CD8-positive, alpha-beta T cell (primary cell): ENCODE measurements at places on chromosomes 6 and 20. TPM values are rescaled to one million over a fixed set of nuclear protein-coding genes. Genes with fewer than 3 reads are reported as not detected.

Gene CST2
- not detected for total RNA-seq

DNA sequence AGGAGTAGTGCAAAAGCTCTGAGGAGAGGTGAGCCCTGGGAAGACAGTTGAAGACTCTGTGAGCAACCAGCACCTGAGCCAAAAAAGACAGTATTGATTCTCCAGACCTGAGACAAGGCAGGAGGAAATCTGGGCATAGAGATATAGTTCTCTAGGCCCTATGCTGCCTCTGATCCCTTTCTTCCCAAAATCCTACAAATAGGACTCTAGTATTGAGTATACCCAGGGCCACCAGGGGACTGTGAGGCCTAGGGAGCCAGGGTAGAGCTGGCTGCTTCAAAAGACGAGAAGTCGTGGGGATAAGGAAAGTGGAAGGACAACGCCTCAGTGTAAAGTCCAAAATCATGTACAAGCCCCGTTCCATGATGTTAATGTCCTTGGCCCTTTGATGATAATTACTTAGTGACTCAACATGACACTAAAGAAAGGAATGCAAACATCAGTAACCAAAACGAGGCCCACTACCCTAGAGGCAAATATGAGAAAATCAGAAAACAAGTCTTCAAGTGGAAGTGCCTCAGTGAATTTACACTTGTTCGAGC is 197.3 kb upstream of the PROKR2 start:
- DNase-seq = no peak

DNA sequence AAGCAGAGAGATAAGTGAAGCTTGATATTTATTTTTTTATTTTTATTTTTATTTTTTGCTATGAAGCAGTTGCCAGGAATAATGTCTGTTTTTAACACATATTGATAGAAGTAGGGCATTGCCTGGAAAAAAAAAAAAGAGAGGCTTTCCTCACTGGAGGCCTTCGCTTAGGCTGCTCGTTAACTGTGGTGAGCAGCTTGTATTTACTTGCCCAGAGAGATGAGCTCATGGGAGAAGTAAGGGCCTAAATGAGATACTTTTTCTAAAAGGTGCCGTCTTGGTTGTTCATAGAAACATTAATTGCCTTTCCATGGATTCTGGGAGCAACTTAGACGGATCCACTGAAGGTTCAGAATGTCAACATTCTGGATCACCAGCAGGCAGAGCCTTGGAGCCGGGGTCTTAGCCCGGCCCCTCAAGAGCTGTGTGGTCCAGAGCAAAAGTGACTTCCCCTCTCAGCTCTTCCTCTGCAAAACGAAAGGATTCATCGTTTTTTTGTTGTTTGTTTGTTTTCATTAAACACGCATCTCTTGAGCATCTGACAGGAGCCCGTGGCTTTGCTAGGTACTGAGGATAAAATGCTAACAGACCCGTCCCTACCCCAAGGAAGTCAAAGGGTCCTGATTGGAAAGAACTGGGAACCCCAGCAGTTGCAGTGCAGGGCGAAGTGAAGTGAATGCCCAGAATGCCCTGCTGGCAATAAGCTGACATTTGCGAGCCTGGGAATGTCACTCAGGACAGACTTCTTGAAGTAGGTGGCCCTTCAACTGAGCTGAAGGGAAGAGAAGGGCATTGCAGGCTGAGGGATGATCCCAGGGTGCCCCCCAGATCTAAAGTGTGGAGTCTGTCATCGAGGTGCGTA is 138.5 kb downstream of the ZDHHC14 start:
- DNase-seq = no peak

- DNase-seq = no peak
Observed at GRCh38 chr20:11140359-11140758, 466.6 kb upstream of the JAG1 start.

DNA sequence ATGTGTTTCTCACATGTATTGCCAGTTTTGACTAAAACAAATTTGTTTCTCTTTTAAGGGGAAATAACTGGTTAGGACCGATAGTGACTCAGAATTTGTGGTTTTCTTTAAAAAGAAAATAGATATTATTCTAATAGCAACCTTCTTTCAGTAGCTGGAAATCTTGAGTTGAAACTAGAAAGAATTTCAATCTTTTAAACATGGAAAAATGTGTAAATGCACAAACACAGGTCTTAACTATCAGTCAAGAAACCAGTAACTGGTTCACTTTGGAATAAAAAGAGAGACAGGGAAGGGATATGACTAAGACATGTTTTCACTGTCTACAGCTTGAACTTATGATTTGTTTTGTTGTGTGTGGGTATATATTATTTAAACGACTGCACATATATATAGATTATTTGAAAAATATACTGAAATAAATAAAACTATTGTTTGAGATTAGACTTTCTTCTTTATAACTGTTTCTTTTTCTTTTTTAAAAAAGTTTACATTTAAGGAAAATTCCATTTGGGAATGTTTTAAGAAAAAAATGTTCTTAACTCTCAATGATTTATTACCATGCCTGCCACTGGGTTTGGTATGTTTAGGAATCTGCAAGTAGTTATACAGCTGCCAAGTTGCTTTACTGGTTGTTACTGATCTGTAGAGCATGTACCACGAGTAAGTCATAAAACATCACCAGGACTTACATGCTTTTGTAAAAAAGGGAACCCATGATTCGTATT is 753.3 kb upstream of the MARCKS start:
- DNase-seq = no peak
